Diencephalon (tissue), 1 donor: ENCODE measurements at places on chromosomes 1 and 21. TPM values are rescaled to one million over a fixed set of nuclear protein-coding genes. Genes with fewer than 3 reads are reported as not detected.

OR2M3 gene
- 0.46 TPM for total RNA-seq

TAS1R3 gene
- 0.23 TPM for total RNA-seq

RBP7 gene
- not detected for total RNA-seq

FCRL5 gene
- total RNA-seq, result not detected

ASTN1 gene
- 109 TPM for total RNA-seq

DISP1 gene
- total RNA-seq, result 8.5 TPM

PDE4B gene
- 153 TPM for total RNA-seq

PTCH2 gene
- 1.2 TPM for total RNA-seq

RNU1-2 gene
- total RNA-seq, result under 0.01 TPM

IL19 gene
- total RNA-seq, result not detected

ADORA1 gene
- total RNA-seq, result 29.8 TPM

BCL10 gene
- total RNA-seq, result 25.8 TPM

AMY1C gene
- not detected for total RNA-seq

FCRL1 gene
- 0.23 TPM for total RNA-seq

PGBD5 gene
- total RNA-seq, result 12.2 TPM

ANGPTL1 gene
- 1.8 TPM for total RNA-seq

RGSL1 gene
- total RNA-seq, result not detected

KCNK1 gene
- total RNA-seq, result 7.4 TPM

ARHGAP30 gene
- 1.6 TPM for total RNA-seq

MIGA1 gene
- total RNA-seq, result 31.8 TPM
